ENCODE measurements at places on chromosomes 4 and X. TPM values are rescaled to one million over a fixed set of nuclear protein-coding genes. Genes with fewer than 3 reads are reported as not detected.

Gene SMC1A
- 157 TPM for total RNA-seq

GRCh38 chrX:132171881-132172280 is 44.1 kb upstream of the FRMD7 start:
- no peaks in the 10 kb centered on the region for H3K36me3 ChIP-seq
- no peak overlapping the region for H3K27ac ChIP-seq
- no peak for DNase-seq
- H3K27me3 ChIP-seq, result no peaks in the 10 kb centered on the region
- no peak overlapping the region for H3K4me3 ChIP-seq
- H3K4me1 ChIP-seq, result no peaks in the 10 kb centered on the region

Gene STK32B
- not detected for total RNA-seq

- H3K4me1 ChIP-seq, result no peaks in the 10 kb centered on the region
- H3K27me3 ChIP-seq, result no peaks in the 10 kb centered on the region
- H3K36me3 ChIP-seq, result no peaks in the 10 kb centered on the region
- H3K27ac ChIP-seq, result no peak overlapping the region
- no peak for DNase-seq
Measured at GRCh38 chr4:188336891-188337290, 197.7 kb downstream of the TRIML1 start.

DNA sequence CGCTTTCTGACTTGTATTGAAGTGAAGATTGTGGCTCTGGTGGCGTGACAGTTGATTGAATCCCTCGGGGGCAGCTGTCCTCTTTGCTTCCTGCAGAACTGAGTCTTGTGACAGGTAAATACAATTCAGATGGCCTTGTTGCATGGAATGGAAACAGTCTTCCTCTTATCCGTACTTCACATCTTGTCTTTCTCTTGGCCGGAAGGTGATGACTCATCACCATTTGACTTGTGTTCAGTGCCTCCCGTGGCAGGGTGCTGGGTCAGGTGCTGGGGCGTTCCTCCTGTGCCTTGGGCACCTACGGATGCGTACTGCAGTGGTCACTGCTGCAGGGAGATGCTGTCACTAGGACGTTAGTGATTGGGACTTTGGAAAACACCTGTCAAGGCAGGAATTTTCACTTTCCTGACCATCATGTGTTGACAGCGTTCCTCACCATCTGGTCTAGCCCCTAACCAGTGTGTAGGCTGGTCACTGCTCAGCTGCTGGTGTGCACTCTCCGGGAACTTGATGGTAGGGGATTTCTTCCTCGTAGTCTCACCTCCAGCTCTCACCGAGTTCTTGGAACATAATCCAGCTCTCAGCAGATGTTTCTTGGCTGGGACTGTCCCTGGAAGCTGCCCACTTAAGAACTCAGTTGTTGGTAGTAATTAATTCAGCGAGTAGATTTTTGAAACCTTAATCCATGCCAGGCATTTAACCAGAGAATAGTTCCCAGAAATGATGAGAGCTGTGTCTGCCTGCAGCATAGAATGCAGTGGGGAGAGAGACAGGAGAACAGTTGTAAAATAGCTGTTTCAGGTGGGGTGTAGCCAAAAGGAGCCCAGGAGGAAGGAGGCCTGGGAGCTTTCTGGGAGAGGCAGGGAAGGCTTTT is 7.2 kb downstream of the TBC1D14 start:
- peaks cover 70% of the 10 kb centered on the region for H3K4me1 ChIP-seq
- H3K27me3 ChIP-seq, result no peaks in the 10 kb centered on the region
- peak overlapping the region; percentile 49 for H3K4me3 ChIP-seq
- peak; percentile 72 for DNase-seq

GRCh38 chrX:13115146-13115855 is 70.9 kb upstream of the FAM9C start:
- no peaks in the 10 kb centered on the region for H3K27me3 ChIP-seq
- peaks cover 2% of the 10 kb centered on the region for H3K4me1 ChIP-seq
- H3K4me3 ChIP-seq, result no peak overlapping the region
- H3K36me3 ChIP-seq, result peaks cover 11% of the 10 kb centered on the region
- no peak for DNase-seq

- H3K4me1 ChIP-seq, result peaks cover 40% of the 10 kb centered on the region
- peaks cover 34% of the 10 kb centered on the region for H3K36me3 ChIP-seq
Measured at GRCh38 chrX:47218920-47219815, 687 bp downstream of the CDK16 start.

DNA sequence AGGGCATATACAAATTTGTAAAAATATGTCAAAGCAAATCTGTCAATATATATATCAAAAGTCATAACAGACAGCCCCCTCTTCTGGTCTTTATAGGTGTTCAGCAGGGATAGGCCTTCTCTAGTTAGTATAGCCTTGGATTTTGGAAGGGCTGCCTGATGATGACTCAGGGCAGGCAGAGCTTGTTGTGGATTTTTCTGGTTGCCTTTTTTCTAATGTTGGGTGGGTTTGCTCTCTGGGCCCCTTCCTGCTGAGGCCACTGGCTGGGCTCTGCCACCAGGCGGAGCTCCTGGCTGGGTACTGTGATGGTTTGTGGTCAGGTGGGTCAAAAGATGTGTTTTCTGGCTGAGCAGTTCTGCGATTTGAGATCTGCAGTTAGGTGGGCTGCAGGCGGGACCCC is 294.2 kb downstream of the GRIA2 start:
- H3K4me3 ChIP-seq, result no peak overlapping the region
- DNase-seq, result no peak
- H3K27me3 ChIP-seq, result no peaks in the 10 kb centered on the region
- no peaks in the 10 kb centered on the region for H3K4me1 ChIP-seq

Gene COQ2
- 17.9 TPM for total RNA-seq

DNA sequence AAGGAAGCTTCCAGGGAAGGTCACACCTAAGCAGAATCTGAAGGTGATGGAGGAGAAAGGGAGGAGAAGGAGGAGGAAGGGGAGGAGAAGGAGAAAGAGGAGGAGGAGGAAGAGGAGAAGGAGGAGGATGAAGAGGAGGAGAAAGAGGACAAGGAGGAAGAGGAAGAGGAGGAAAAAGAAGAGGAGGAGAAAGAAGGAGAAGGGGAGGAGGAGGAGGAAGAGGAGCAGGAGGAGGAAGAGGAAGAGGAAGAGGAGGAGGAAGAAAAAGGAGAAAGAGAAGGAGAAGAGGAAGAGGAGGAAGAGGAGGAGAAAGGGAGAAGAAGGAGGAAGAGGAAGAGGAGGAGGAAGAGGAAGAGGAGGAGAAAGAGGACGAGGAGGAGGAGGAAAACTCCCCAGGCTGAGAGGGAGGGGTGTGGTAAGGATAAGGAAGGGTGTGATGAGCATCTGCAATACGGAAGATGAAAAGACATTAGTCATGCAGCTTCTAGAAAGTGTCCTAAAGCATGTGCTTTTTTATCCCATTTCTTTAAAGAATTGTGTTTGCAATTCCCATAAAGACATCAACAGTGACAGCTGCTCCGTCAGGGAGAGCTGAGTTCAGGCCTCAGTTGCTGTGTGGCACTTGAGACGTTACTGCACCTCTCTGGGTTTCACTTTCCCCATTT is 41.1 kb downstream of the CRMP1 start:
- DNase-seq, result no peak
- H3K36me3 ChIP-seq, result no peaks in the 10 kb centered on the region
- H3K27me3 ChIP-seq, result peaks cover 8% of the 10 kb centered on the region
- no peak overlapping the region for H3K4me3 ChIP-seq
- no peak overlapping the region for H3K27ac ChIP-seq

- H3K27me3 ChIP-seq, result peaks cover 18% of the 10 kb centered on the region
- no peaks in the 10 kb centered on the region for H3K36me3 ChIP-seq
- DNase-seq, result no peak
- H3K4me3 ChIP-seq, result no peak overlapping the region
- H3K4me1 ChIP-seq, result peaks cover 4% of the 10 kb centered on the region
- no peak overlapping the region for H3K27ac ChIP-seq
Measured at GRCh38 chr4:114688059-114688458, 89.5 kb downstream of the UGT8 start.

Gene CYLC1
- not detected for total RNA-seq

- DNase-seq, result no peak
- peaks cover 13% of the 10 kb centered on the region for H3K36me3 ChIP-seq
- no peaks in the 10 kb centered on the region for H3K27me3 ChIP-seq
- H3K4me3 ChIP-seq, result no peak overlapping the region
- no peaks in the 10 kb centered on the region for H3K4me1 ChIP-seq
Measured at GRCh38 chr4:1274871-1275270, 14.8 kb upstream of the MAEA start.

DNA sequence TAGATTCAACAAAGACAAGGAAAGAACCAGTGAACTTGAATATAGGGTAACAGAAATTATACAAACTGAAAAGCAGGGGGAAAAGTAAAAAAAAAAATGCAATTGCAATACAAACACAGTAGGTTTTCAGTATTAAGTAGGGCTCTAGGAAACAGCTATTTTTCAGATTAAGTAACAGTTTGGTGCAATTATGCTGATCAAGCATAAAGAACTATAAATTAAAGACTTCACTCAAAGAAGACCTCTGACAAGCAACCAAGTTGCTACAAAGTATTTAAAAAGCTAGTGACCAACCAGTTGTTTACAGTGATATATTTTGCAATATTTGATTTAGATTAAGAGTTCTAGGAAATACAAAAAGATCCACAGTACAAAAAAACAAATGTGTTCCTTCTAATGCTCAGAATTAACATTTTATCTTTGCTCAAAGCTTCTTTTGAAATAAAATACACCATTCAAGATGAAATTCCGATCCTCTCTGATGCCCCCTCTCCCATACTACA is 230.8 kb upstream of the FTHL17 start:
- no peaks in the 10 kb centered on the region for H3K36me3 ChIP-seq
- H3K27me3 ChIP-seq, result no peaks in the 10 kb centered on the region
- DNase-seq, result no peak
- H3K4me3 ChIP-seq, result no peak overlapping the region
